WERI-Rb-1 (cell line): ENCODE measurements at places on chromosomes 11 and 22.

DNA sequence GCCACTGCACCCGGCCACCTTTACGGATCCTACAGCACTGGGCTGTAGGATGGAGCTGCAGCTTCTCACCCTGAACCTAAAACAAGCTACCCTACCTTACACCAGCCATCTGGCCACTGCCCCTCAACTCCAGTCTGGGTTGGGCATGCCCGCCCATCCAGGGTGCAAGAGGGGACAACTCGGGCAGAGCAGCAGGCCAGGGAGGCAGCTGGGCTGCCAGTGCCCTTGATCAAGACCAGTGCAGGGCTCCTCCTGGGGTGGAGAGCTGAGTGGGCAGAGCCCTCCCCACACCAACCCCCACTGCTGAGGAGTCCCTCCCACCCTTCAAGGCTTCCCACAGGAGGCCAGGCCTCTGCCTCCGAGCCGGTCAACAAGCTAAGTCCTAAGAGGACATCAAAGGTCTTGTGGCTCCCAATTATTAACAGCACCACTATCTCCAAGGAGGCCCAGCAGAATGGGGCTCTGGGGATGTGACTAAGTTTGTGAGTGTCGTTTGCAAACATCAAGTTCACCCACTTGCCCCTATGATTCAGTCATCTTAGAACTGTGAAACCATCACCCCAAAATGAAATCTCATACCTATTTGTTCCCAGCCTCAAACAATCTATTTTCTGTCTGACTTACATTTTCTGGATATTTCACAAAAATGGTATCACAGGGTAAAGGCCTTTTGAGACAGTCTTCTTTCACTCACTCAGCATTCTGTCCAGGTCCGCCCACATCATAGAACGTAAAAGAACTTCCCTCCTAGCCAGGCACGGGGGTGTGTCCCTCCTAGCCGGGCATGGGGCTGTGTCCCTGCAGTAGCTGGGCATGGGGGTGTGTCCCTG is 11.0 kb downstream of the GATD1 start:
- no peak for DNase-seq

DNA sequence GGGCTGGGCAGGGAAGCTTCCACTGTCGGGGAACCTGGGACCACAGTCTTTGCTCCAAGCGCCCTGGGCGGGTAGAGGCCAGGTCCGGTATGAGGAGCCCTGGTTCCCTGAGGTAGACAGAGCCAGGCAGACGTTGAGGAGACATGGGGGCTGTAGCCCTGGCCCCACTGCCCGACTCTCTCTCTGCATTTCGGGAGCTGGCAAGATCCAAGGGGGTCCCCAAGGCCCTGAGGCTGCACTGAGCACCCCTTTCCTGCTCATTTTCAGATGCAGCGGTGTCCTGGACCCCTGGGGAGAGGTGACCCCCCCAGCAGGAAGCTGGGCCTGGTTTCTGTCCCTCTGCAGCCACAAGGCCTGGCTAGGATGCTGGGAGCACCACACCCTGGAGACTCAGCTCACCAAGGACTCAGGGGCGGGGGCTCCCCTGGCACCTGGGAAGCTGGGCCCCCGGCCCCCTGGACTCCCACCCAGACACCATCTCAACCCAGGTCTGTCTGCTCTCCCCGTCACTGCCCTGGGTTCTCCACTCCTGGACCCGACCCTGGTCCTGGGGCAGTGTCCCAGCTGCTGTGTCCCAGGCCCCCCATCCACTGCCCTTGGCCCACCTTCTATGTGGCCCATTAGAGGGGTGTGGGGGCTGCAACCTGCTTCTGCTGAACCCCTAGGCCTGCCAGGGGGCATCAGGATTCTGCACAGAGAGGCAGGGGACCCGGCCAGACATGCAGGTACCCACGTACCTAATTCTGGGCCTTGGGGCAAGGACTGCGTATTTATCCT is 15.0 kb upstream of the MUC6 start:
- DNase-seq = no peak

- no peak for DNase-seq
Observed at GRCh38 chr11:134838708-134839107, 426.7 kb upstream of the B3GAT1 start.

GRCh38 chr11:96260532-96260931 is 82.5 kb downstream of the MAML2 start:
- no peak for DNase-seq

DNA sequence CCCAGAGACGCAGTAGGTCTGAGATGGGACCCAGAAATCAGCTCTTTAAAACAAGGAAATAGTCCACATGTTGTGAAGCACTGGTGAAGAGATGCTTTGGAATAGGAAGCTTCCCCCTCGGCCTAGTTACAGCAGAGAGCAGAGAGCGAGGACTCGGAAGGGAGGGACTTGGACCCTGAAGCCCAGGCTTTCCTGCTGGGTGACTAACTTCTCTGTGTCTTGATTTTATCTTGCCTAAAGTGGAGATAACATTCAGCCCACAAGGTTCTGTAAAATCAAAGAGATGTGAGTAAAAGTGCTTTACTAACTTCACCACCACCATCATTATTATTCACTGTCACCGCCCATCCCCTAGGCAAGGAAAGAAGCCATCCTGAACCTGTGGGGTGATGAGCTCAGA is 58.4 kb downstream of the THAP12 start:
- DNase-seq = no peak

DNA sequence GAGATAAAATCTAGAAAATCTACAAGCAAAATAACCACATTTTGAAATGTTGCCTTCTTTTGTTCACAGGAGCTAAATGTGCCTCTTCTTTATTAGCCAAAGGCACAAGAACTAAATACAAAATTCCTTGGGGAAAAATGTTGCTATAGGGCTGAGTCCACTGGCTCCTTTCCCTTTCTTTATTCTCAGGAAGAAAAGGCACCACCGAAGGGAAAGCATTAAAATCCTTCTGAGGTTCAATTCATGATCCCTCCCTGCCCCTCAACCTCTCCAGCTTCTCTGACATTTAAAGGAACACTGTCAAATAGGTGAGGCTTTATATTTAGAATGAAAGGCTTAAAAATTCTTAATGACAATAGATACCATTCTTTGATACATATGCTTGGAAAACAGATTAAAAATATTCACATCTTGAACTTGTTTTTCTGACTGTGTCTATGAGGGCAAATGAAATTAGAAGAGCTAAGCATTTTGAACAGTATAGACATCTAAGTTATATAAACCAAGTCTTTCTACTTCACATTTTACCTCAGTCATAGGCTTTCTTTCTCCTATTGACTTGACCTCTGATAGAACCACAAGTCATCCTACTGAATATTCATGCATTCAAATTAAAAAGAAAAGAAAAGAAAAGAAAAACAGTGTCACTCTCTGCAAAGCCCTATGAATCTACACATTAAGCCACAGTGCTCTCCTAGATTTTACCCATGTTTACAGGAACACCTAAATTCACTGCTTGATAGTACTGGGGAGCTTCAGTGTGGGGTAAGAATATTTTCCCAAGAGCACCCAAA is 148.2 kb downstream of the MAML2 start:
- DNase-seq = no peak

DNA sequence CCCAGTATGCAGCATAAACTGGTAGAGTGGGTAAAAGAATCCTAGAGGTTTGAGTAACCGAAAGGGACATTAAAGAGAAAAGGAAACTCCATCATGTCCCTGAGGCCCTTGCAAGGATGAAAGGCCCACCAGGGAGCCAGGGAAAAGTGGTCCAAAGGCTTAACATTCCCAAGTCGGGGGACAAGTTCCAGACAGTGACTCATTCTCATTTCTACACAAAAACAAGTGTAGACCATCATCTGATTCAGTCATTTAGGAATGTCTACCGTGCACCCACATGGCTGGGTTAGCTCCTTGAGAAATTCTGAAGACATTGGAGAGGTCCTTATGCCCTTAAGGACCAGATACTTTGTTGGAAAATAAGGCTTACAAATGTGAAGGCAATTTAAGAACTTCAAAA is 4.8 kb upstream of the NOX4 start:
- no peak for DNase-seq

- DNase-seq = no peak
Observed at GRCh38 chr11:70128435-70128906, 50.4 kb downstream of the ANO1 start.

- DNase-seq = no peak
Observed at GRCh38 chr11:126109941-126110731, 47.5 kb upstream of the CDON start.

- no peak for DNase-seq
Observed at GRCh38 chr11:96257036-96257435, 86.0 kb downstream of the MAML2 start.

- no peak for DNase-seq
Observed at GRCh38 chr11:104090767-104091166, 54.3 kb downstream of the DDI1 start.

DNA sequence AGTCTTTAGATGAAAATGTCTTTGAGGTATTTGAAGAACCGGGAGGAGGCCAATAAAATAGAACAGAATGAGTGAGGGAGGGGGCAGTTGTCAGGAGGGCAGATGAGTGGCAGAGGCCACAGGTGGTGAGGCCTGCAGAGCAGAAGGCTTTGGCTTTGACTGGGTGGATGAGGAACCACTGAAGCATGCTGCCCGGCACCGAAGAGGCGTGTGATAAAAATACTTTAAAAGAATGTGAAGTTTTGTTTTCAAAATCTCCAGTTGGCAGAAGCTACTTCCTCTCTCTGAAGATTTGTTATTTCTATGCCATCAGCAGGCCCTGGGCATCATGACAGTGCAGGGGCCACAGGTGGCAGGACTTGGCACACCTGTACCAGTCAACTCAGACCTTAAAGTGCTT is 6.3 kb downstream of the MS4A12 start:
- DNase-seq = no peak

DNA sequence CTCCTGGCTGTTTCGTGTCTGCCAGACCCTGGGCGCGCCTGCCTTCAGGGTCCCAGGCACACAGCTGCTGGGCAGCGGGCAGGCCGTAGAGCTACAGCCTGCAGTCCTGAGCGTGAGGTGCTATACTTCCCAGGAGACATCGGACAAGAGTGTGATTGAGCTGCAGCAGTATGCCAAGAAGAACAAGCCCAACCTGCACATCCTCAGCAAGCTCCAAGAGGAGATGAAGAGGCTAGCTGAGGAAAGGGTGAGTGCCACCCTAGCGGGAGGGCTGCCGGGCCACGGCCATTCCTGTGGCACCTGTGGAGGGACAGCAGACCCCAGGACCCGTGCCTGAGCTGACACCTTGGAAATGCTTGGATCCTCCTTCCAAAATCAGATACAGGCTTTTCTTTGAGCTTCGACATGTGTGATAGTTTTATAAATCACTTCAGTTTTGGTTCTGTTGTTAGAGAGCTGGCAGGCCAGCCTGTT is 7.1 kb upstream of the RANBP1 start:
- DNase-seq = no peak

GRCh38 chr11:77619576-77620198 is 17.9 kb downstream of the CLNS1A start:
- DNase-seq = no peak

DNA sequence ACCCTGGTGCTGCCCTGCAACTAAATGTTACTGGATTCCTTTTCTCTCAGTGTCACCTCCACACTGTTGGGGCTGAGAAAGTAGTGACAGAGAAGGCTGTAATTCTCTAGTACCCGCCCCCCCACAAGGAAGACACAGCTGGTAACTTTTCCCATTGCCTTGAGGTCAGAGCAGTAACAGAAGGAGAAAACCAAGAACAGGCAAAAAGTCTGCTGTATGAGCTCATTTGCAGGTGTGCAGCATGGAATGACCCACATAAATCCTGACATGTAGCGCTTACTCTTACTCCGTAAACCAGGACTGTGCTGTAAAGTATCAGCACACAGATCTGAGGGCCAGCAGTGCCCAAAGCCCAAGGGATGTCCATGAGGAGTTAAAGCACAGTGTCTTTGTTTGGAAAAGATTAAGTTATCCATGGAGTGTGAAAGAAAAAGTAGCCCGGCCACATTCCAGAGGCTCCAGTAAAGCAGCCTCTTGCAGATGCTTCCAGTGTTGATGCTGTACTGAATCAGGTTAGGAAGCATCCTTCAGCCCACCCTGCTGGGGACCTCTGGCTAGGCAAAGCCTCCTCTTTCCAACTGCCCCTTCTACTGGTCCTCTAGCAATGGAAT is 120.7 kb downstream of the PLEKHA7 start:
- DNase-seq = no peak

- DNase-seq = peak; percentile 31
Observed at GRCh38 chr11:67238894-67239782, 27.1 kb upstream of the GRK2 start.

DNA sequence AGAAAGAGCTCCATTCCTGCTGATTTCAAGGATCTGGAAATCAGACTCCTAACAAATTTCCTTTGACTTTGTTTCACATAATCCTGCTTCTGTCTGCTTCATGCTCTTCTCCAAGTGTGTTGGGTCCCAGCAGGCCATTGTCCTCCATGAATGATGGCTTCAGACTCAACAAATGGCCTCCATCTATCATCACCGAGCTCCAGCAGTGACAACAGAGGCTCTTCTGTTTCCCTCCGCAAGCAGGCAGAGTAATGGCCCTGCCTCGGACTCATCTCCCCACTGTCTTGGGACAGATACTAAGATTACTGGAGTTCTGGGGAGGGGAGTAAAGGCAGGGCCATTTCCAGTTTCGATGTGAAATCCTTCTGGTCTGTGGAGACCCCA is 127.3 kb downstream of the TENM4 start:
- no peak for DNase-seq

DNA sequence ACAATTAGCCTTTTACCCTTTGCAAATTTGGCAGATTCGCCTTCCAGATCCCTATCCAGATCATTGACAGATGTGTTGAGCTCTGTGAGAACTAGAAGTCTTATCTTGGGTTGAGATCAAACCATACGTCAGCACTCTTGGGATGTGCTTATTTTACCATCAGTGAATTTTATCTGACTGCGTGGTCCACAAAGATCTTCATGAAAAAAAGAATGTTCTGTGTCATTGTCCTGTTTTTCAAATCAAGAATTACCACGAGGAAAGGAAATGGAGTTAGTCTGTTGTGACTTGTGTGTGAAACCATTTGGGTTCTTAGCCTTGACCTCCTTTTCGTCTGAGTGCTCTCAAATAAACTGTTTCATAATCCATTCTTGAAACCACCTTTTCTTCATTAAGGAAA is 86.2 kb upstream of the SORL1-AS1 start:
- DNase-seq = no peak

- DNase-seq = no peak
Observed at GRCh38 chr22:29165321-29166060, 40.2 kb upstream of the EMID1 start.

- DNase-seq = no peak
Observed at GRCh38 chr11:86150847-86151173, 81.9 kb upstream of the PICALM start.

DNA sequence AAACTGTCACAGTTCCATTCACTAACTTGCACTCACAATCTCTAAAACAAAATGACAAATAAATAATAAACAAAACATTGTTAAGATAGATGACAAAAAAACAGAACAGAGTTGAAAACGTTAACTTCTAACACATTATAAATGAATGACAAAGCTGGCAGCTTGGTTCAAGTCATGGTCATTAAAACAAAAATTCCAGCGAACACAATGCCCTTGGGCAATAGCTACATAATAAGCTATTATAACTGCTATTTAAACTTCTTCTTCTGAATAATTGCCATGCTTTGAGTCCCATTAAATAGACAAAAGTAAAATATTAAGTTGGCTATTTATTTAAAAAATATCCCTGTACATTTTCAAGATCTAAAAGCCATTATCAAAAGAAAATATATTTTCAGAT is 54.7 kb downstream of the PICALM start:
- DNase-seq = no peak
